ENCODE measurements at places on chromosomes 2 and 18.

GRCh38 chr18:24862201-24862816, 401.9 kb downstream of the HRH4 start:
- DNase-seq = no peak

GRCh38 chr2:85796341-85797262, 42.8 kb downstream of the ATOH8 start:
- no peak for DNase-seq

GRCh38 chr2:144162652-144163051, 357.3 kb downstream of the ZEB2 start:
- no peak for DNase-seq

DNA sequence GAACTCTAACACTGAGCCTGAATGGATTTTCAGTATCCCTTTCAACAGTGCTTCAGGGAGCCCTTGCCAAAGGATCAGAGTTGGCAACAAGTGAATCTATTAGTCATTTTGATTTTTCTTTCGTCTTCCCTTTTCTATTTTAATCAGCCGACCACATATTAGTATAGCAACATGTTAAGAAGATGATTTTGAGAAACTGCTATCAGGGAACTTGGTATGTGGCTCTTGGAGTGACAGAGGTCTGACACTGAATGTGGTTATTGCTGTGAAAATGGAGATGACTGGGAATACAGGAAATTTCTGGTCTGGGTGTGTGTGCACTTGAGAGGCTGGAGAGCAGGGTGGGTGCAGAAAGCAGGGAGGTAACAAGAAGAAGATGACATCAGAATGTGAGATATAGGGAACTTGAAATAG, 28.7 kb upstream of the IL1RL1 start:
- no peak for DNase-seq

GRCh38 chr18:3211236-3211992, 8.4 kb downstream of the MYOM1 start:
- DNase-seq = no peak

DNA sequence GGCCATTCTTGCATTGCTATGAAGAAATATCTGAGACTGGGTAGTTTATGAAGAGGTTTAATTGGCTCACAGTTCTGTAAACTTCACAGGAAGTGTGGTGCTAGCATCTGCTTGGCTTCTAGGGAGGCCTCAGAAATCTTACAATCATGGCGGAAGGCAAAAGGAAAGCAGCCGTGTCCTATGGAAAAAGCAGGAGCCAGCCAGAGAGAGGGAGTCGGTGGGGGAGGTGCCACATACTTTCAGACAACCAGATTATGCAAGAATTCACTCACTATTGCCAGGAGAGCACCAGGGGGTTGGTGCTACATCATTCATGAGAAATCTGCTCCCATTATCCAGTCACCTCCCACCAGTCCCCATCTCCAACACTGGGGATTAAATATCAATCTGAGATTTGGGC, 64.1 kb downstream of the CPS1 start:
- DNase-seq = no peak

DNA sequence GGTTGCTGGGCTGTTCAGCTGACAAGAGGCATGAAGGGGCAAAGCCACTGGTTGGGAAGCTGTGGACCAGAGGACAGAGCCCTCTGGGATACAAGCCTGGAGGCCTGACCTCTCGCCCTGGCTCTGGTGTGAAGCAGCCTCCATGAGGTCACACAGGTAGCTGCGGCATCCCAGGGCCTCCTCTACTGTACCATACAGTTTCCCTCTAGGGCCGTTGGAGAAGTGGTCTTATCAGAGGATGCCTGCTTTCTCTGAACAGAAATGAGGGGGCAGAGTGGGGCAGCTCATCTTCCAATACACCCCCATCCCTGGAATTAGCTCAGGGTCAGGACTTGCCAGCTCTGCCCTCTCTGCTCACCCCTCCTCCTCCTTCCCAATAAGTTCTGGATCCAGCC, 135.1 kb upstream of the SMAD2 start:
- no peak for DNase-seq

- no peak for DNase-seq
Measured at GRCh38 chr2:122236152-122236874, 480.9 kb downstream of the TSN start.

DNA sequence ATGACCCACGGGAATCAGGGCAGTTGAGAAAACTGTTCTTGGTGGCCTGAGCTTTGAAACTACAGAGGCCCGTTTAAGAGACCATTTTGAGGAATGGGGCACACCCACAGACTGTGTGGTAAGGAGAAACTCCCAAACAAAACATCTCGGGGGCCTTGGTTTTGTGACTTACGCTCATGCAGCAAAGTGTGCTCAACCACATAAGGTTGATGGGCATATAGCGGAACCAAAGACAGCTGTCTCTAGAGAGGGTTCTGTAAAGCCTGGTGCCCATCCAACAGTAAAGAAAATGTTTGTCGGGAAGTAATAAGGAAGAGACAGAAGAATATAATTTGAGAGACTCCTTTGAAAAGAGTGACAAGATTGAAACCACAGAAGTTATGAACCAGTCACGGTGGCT, 5.4 kb downstream of the MRO start:
- DNase-seq = no peak

GRCh38 chr2:129483366-129483765, 496.1 kb upstream of the RAB6C start:
- DNase-seq = no peak

- DNase-seq = no peak
Measured at GRCh38 chr2:232533944-232534710, 5.4 kb upstream of the CHRNG start.

DNA sequence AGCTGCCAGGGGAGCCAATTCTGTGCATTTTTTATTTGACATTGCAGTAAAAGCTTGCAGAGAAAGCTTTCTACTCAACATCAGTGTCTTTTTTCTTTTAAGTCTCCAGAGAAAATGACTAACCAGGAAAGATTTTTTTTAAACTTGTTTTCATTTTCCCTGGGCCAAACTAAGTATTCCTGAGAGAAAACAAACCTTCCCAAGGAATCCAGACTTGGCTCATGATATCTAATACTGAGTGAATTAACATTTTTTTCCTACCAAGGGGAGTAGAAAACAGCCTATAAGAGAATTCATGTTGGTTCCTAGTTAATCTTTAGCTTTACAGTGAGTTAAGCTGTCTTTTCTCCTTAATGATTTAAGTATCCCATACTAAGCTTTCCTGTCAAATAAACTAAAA, 46.7 kb downstream of the DAPL1 start:
- DNase-seq = no peak

GRCh38 chr18:59728816-59729215, 31.6 kb upstream of the CCBE1 start:
- DNase-seq = no peak

DNA sequence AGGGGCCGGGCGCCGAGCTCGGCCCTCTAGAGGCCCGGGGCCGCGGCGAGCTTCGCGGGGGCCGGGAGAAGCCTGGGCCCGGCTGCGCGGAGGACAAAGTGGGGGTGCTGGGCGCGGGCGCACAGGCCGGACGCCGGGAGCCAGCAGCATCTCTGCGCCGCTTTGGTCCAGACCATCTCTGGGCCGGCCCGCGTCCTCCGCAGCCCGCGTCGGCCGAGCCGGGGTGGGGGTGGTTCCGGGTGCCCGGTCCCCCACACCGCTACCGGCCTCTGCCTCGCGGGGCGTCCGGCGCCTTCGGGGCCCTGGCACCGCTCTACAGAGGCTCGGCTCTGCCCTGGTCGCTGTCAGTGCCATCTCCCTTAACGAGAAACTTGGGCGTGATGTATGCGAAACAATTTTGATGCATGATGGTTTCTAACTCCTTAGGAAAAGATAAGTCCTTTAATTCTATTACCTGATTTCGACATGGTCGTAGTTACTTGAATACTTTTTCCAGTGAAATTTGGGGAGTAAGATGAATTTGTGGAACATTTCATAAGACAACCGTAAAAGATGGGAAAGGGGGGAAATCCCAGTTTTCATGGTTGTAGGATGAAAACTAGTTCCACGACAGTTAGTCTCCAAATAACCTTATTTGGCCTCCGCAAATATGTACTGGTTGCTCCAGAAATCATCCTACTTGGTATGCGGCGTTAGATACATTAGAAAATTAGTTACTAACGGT, 562 bp downstream of the TWSG1 start:
- DNase-seq = peak; percentile 16

GRCh38 chr2:47636596-47637264, 146.2 kb upstream of the MSH6 start:
- no peak for DNase-seq

DNA sequence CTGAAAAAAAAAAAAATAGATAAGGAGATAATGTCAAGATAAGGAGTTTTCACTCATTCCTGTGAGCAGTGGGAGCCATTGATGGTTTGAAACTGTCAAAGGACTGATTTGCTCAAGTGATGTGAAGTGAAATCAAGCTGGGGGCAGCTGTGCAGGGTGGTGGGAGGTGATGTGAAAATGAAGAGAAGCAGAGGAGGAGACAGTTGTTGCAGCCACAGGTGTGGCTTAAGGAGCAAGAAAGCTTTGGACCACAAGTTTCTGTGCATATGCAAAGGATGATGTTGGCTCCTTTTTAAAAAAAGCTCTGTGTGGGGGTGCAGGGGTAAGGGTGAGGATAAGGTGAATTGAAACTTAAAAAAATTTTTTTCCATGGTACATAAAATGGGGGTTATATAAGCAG, 8.3 kb downstream of the EFR3B start:
- DNase-seq = no peak

GRCh38 chr2:42224422-42225067, 55.4 kb downstream of the EML4 start:
- no peak for DNase-seq

- DNase-seq = no peak
Measured at GRCh38 chr2:156057647-156058046, 274.9 kb downstream of the NR4A2 start.

GRCh38 chr2:196750977-196751631, 48.4 kb downstream of the GTF3C3 start:
- DNase-seq = peak; percentile 33

- DNase-seq = no peak
Measured at GRCh38 chr2:20356042-20356441, 5.4 kb upstream of the PUM2 start.

GRCh38 chr2:226892729-226893128, 56.9 kb downstream of the RHBDD1 start:
- no peak for DNase-seq

- DNase-seq = no peak
Measured at GRCh38 chr2:124080281-124081153, 55.4 kb downstream of the CNTNAP5 start.

DNA sequence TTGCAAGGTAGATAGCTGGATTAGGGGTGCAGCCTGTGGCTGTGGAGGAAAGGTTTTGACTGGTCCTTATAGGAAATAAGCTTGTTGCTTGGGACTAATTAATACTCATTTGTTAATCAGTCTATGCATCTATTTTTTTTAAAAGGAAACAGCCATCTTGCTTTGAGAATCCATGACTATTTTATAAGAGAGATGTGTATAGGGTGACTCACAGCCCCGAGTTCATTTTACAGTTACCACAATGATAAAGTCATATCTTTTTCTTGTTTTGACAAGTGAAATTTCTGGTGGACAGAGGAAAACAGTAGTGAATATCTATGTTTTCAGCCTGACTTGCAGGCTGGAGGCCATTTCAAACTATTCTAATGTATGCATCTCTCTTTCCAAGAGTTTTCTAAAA, 193.5 kb upstream of the CCDC68 start:
- DNase-seq = no peak

DNA sequence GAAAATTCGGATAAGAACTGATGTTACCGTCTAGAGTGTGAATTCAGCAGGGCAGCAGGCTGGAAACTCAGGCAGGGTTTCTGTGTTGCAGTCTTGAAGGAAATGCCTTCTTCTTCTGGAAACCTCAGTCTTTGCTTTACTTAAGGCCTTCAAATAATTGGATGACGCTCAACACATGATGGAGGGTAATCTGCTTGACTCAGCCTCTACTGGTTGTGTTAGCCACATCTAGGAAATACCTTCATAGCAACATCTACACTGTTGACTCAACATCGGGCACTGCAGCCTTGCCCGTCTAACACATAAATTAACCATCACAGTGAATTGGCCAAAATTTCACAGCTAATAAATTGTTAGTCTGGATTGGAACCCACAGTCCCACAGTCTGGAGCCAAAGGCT, 37.2 kb downstream of the YPEL5 start:
- no peak for DNase-seq

- no peak for DNase-seq
Measured at GRCh38 chr2:12226653-12227052, 480.2 kb downstream of the LPIN1 start.

DNA sequence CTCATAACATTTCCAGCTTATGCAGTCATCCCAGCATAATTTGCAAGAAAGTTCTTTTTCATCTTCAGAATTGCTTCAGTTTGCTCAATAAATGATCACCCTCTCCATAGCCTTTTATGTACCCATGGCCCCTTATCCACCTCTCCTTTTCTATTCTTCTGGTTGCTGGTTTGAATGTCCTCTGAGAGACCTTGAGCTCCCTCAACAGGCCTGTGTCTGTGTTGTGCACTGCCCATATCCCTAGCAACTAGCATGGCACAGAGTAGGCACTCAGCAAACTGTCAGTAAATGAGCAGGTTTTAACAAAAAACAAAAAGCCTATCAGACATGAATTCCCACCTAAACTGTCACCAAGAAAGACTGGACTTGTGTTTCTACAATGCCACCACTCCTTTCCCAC, 160.5 kb downstream of the AKAIN1 start:
- DNase-seq = no peak

DNA sequence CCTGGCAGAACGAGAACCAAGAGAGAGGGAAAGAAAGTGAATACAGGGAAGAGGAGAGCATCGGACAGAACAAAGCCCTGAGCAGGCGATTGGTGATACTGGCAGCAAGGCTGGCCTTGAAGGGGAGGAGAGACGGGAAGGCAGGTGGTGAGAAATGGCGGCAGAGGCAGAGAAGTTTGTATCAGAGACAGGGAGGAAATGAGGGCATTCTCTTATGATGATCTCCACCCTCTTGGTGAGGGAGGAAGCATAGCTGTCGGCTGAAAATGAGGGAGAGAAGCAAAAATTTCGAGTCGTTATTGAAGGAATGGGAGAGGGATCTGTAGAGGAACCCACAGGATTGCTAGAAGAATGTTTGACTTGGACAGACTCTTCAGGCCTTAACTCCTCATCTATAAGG, 80.6 kb downstream of the CLIP4 start:
- DNase-seq = no peak

DNA sequence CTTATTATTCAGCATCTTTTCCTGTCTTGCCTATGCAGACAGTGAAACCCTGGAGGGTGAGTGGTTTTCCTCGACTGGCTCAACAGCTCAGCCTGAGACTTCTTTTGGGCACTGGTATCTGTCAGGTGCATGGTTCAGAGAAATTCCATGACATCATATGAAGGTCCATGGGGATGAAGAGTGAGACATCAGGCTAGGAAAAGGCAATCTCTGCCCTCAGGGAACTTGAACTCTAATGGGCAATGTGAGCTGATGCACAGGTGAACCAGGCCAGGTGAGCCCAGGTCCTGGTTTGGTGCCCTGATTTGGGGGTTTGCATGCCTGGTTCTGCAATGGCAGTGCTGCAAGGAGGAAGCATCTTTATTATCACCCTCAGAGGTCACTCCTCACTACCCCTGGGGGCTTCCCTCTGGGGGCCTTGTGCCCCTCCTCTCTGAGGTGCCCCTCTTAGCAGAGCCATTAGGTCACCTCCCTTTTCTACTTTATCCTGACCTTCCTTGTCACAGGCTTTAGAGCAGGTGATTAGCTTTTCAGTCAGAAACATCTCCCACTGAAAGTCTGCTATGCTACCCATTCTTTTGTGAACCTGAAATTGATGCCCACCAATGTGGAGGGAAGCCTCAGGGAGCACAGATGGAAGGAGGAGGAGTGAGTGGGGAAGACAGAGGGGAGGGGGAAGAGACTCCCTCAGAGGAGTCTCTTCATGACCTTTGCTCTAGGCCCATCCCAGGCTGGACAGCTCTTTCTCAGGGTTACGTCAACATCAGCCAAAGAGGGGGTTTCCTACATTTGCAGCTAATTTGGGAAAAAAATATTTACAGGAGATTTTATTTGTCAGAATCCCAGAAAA, 47.3 kb downstream of the MERTK start:
- no peak for DNase-seq
